OCI-M1 (cell line): ENCODE measurements at places on chromosomes 11 and 22.
A peak's percentile ranks its signal among the peaks of the same experiment; 100 is the strongest.

DNA sequence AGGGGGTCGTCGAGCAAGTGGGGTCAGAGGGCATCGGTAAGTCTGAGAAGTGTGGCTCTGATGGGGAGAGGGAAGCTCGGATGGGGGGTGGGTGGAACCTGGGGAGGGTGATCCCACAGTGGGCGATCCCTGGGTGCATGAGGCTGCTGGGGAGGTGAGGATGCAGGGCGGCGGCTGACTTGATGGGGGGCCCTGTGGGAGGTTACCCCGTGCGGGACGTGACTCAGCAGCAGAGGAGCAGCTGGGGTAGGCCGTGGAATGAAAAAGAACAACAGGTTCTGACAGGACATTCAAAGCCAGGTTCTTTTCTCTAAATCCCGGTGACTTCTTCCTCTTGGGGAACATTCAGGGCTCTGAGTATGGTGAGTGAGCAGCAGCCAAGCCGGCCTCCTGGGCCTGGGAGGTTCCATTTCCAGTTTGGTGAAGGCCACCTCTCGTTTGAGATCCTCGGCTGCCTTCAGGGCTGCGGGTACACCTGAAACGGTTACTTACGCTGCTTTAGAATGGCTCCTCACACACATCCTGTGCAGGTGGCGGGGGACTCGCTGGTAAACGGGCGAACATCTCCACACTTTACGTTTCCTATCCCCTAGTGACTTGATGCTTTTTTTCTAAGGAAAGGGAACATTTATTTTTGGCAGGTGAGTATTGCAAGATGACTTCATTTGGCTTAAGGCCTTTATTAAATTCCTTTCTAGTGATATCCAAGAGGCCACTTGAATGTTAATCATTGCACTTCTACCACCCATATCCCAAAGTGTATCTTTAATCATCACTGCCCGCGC lies 278.2 kb downstream of the TBC1D22A start:
- DNase-seq = no peak

- DNase-seq = no peak
Measured at GRCh38 chr22:20034143-20034542, 13.2 kb downstream of the TANGO2 start.

DNA sequence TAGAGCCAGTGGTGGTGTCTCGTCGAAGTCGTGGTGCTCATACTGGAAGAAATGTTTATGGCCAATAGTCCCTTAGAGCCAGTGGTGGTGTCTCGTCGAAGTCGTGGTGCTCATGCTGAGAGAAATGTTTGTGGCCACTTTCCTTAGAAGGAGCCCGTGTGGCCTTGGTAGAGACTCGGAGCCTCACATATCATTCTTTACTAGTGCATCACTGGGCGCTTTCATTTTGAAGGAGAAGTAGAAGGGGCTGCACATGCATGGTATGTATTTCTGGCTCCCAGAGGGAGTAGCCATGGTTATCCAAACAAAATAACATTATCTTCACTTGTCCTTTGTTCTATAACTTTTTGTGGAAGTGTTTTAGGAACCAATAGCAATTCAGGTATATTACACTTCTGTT lies 69.5 kb downstream of the JAM3 start:
- no peak for DNase-seq

- no peak for DNase-seq
Measured at GRCh38 chr22:39959640-39960447, at the start of gene TMA7B. TSS of gene TMA7B (plus strand) at chr22:39960397. CDS start at chr22:39964375, 3,978 bp downstream.

DNA sequence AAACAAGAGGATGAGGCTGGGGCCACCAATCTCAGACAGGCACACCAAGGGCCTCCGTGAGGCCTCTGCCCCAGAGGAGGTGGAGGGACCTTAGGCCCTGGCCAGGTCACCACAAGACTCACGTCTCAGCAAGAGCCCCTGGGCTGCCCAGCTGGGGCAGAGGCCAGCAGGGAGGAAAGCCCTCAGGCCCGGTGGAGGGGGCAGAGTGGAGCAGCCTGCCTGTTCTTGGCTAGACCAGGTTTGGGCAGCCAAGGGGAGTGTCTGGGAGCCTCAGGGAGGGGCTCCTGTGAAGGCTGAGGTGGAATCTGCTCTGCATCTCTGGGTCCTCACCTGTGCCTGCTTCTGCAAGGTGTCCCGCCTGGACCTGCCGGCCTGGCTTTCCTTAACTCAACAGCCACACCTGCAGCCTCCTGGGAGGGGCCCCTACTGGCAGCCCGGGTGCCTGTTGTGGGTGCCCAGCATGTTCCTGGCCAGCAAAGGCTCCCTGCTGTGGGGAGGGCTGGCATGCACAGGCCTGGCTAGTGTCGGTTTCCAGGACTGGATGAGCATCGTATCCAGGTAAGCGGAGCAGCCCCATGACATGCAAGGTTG lies 11.9 kb downstream of the TTLL12 start:
- no peak for DNase-seq

- DNase-seq = no peak
Measured at GRCh38 chr11:75667831-75668450, 897 bp downstream of the MAP6 start.

DNA sequence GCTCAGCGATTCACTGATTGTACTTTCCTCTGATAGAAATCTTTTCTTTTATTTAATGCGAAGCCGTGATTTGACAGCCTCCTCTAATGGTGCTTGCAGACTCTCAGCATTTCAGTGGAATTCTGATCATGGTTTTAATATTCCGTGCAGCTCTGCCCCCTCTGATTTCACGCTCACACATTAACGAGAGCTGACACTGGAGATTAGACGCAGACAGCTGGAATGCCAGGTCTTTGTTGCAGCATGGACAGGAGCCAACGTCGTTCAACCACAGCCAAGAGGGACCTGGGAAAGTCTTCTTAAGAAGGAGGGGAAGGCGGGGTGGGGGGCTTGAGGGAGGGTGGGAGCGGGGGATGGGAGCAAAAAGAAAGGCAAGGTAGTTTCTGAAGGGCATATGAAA lies 186.4 kb downstream of the BLID start:
- no peak for DNase-seq

- no peak for DNase-seq
Measured at GRCh38 chr11:12749442-12749841, 75.2 kb downstream of the TEAD1 start.

- no peak for DNase-seq
Measured at GRCh38 chr22:47836957-47837356, 1074.5 kb downstream of the TBC1D22A start.

DNA sequence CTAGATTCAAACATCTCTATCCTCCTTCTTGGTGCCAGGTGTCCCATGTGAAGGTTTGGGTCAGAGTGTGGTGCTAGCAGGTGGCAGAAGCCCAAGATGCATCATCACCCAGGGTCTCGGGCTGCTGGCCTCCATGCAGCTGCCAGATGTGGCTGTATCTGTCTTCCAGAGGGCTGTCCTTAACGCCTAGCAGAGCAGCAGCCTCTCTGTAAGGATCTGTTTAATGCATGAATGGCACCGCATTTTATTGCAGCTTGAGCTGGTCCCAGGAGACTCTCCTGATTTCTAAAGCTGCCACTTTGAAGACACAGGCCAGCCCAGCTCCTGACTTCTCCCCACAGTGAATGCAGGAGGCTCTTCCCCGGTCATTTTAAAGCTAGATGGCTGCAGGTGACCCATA lies 26.3 kb downstream of the SLC1A2 start:
- DNase-seq = no peak

GRCh38 chr11:116062490-116063171 lies 558.4 kb upstream of the CADM1 start:
- DNase-seq = no peak

DNA sequence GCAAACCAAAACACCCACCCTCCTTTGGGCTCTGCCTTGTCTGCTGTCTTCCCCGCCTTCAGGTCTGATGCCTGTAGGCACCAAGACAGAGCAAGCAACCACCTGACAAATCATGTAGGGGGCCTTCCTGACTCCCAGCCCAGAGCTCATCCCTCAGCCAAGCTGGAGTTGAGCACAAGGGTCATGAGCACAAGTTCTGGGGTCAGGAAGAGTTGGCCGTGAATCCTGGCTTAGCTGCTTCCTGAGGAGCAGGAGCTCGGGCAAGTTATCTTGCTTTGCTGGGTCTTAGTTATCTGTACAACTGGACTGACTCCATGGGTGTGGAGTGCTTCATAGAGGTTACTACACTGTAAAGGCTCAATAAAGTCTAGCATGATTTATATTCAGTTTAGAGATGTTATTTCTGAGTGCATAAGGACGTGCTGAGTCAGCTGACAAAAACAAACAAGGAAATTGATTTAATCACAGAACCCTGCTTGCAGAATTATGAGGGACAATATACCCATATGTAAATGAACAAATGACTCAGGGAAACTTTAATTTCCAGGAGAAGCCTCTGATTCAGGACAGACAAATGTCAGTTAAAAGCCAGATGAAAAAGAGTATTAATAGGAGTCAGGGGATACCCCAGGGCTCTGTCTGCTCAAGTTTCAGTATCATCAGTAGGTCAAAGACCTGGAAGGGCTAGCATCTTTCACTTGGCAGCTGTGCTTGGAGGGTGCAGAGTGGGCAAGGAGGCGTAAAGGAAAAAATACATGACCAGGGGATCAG lies 15.0 kb upstream of the APOA1 start:
- DNase-seq = peak; percentile 51

DNA sequence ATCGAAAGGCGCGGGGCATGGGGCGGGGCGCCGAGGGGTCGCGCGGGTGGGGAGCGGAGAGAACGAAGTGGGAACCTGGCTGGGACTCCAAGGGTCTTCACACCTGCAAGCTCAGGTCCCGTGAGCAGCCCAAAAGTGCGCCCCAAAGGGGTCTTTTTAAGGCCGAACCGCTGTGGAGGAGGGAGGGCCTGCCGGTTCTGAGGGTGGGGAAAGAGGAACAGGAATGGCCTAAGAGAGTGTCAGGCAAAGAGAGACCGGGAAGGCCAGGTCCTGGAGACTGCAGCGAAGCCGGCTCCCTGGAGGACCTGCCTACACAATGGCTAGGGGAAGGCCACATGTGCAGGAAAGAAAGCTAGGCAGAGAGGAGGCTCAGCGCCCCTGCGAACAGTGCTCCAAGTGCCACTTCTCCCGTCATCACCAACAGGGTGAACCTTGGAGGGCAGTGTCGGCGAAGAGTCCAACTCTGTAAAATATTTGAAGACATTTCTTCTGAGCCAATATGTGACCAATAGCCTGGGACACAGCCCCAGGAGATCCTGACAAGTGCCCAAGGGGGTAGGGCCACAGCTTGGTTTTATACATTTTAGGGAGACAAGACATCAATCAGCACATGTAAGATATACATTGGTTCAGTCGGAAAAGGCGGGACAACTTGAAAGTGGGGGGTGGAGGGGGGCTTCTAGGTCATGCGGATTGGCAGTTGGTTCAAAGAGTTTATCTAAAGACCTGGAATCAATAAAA lies 710 bp upstream of the DGCR2 start:
- DNase-seq = peak; percentile 61

DNA sequence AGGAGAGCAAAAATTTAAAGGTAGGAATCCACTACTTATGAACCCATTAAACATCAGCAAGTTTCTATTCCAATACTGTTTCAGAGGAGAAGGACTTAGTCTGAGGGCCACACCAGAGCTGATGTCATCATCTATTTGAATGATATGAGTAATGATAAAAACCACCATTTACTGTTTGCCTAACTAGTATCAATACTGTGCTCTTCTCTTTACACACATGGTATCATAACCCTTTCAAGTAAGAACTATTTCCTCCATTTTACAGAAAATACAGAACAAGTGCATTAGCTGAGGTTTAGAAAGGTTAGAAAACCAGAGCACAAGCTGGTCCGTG lies 651.3 kb upstream of the KIRREL3 start:
- no peak for DNase-seq

DNA sequence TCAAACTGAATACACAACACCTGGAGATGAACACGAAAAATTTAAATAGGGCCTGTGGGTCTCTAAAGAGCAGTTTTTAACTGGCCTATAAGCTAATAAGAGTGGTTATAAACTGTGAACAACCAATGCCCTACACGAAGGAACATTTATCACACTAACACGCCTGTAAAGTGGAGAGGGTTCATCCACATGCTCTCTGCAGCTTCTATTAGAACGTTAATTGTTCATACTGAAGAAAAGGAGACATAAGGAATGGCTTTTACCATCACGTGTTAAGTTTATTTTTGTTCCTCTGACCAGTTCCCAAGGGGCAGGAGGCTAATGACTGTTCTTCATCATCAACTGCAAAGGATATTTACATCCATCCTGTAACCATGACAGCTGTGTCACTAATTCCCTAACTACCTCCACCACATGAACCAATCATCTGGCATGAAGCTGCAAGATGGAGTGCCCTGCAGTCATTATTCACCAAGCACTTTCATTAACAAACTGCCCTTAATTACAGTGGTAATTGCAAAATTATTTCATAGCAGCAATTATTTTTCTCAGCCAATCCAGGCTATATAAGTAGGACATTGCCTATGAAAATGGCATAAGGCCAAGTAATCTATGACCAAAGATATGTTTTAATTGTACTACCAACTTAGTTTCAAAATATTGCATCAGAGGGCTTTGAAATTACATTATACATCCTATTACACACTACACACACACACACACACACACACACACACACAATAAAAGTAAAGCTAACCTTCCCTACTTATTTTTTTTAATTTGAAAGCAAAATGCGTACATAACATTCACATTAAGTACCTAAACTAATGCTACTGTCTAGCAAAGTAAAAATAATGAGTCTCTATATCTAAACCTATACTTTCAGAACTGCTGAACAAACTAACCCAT lies 186.7 kb downstream of the CADM1 start:
- DNase-seq = peak; percentile 11

DNA sequence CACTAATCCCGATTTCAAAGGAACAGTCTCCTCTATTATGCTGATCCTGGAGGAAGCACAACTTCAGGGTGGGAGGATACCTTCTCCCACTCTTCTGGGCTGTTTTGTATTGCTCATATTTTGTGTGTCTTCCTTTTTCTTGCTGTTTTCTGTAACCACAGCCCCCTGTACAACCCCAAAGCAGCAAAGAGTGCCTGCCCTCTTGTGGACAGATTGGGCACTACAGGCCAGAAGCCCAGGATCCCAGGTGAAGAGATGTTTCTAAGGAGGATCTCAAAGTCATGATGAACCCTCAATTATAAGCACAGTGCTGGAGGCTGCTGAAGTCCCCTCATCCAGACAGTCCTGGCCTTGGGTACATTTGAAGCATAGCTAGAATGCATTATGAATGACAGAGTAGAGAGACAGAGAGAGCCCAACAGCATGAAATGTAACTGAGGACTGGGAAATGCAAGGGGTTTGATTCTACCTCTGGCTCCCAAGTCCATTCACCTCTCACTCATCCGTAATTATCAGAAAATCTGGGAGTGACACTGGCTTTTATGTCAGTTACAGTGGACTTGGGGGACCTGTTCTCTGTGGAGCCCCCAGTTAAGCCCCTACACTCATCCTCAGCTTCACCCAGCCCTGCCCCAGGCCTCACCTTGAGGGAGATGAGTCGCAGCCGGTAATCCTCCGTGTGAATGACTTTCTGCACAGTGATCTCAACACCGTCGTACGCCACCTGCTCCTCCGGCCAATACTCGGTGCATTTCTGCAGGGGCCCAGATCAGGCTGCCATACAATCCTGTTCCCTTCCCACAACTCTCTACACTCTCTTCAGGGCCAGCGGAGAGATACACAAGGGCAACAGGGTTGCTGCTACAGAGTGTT lies 6.2 kb upstream of the IGSF22 start:
- DNase-seq = peak; percentile 77

GRCh38 chr11:1777737-1778136 lies 14.0 kb upstream of the CTSD start:
- DNase-seq = no peak
